ENCODE measurements at places on chromosomes 5 and 9. TPM values are rescaled to one million over a fixed set of nuclear protein-coding genes. Genes with fewer than 3 reads are reported as not detected.

- H3K27ac ChIP-seq: no peak overlapping the region
- H3K4me1 ChIP-seq: no peaks in the 10 kb centered on the region
- H3K36me3 ChIP-seq: no peaks in the 10 kb centered on the region
- H3K27me3 ChIP-seq: no peaks in the 10 kb centered on the region
- no peak overlapping the region for H3K4me3 ChIP-seq
These were observed 4.1 kb upstream of the TCF7 start for GRCh38 chr5:134110382-134110781.

DNA sequence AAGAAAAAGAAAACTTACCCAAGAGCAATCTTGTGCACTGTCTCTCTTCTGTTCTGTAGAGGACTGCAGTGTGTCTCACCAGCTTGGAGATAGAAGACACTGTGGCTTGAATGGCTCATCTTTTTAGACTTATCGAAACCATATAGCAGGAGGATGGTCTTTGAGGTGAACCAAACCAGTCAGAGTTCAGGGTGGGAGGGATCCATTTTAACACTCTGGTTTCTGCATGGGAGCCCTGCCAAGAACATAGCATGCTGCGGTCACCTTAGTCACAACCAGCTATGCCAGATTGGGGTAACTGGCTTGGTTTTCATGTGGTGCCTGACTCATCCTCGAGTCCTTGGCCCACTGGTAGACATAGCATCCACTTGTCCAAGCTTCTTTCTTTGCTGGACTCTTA, 135.1 kb downstream of the PAPPA start:
- peaks cover 12% of the 10 kb centered on the region for H3K4me1 ChIP-seq
- no peak overlapping the region for H3K4me3 ChIP-seq
- DNase-seq: no peak
- no peak overlapping the region for H3K27ac ChIP-seq
- H3K27me3 ChIP-seq: peaks cover 74% of the 10 kb centered on the region

DNA sequence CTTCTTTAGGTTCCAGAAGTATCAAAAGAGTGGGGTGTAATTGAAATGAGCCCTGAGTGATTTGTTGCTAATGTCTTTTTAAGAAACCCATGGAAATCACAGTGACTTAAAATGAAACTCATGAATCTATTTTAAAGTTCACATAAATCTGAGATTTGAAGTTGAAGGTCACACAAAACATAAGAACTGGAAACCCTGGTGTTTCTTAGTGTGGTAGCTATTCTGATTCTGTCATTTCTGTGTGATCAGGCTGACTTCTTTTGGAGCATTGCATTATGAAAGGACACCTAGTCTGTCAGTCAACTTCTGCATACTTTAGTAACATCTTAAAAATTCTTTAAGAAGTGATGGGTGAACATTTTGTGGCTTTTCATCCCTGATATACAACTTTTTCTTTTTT, 448.8 kb downstream of the TLE4 start:
- H3K4me1 ChIP-seq: no peaks in the 10 kb centered on the region
- no peak for DNase-seq
- H3K27me3 ChIP-seq: no peaks in the 10 kb centered on the region
- no peak overlapping the region for H3K27ac ChIP-seq
- no peaks in the 10 kb centered on the region for H3K36me3 ChIP-seq
- H3K4me3 ChIP-seq: no peak overlapping the region

DNA sequence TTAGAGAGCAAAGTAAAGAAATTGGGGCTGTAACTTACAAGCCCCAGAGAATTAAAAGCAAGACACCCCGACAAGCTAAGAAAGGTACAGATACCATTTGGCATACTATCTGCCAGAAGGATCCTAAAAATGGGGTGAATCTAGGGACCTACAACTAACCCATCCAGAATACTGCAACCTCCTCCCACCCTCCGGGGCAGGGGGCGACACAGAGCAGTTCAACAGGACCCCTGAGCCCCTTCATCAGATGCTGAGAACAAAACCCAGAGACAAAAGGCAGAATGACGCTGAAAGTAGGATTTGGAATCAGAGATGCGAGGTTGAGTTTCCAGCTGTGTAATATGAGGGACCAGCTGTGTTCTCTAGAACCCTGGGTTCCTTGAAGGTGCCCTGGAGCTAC, 71.2 kb downstream of the EPB41L4B start:
- DNase-seq: peak; percentile 81
- H3K36me3 ChIP-seq: no peaks in the 10 kb centered on the region
- no peak overlapping the region for H3K4me3 ChIP-seq
- H3K27ac ChIP-seq: no peak overlapping the region
- no peaks in the 10 kb centered on the region for H3K27me3 ChIP-seq

- no peak overlapping the region for H3K27ac ChIP-seq
- no peak for DNase-seq
- H3K4me3 ChIP-seq: no peak overlapping the region
- no peaks in the 10 kb centered on the region for H3K4me1 ChIP-seq
- H3K27me3 ChIP-seq: no peaks in the 10 kb centered on the region
- no peaks in the 10 kb centered on the region for H3K36me3 ChIP-seq
These were observed 220.6 kb downstream of the CTNND2 start for GRCh38 chr5:11683666-11684065.

- H3K4me3 ChIP-seq: no peak overlapping the region
- no peaks in the 10 kb centered on the region for H3K4me1 ChIP-seq
- peaks cover 5% of the 10 kb centered on the region for H3K27me3 ChIP-seq
These were observed 8.4 kb upstream of the RANBP3L start for GRCh38 chr5:36310138-36310537.

DNA sequence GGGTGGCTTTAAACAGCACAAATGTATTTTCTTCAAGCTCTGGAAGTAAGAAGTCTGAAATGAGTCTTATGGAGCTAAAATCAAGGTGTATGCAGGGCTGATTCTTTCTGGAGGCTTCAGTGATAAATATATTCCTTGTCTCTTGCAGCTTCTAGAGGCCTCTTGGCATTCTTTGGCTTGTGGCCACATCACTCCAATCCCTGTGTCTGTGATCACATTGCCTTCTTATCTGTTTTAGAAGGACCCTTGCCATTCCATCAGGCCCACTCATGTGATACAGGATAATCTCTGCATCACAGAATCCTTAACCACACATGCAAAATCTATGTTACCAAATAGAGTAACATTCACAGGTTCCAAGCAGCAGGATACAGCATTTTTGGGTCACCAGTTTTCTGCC, 917.8 kb upstream of the C9orf72 start:
- H3K4me3 ChIP-seq: no peak overlapping the region
- no peak overlapping the region for H3K27ac ChIP-seq
- no peaks in the 10 kb centered on the region for H3K27me3 ChIP-seq
- no peaks in the 10 kb centered on the region for H3K4me1 ChIP-seq

- no peaks in the 10 kb centered on the region for H3K36me3 ChIP-seq
- H3K4me1 ChIP-seq: no peaks in the 10 kb centered on the region
- no peak for DNase-seq
- H3K4me3 ChIP-seq: no peak overlapping the region
- H3K27me3 ChIP-seq: no peaks in the 10 kb centered on the region
These were observed 472.3 kb downstream of the HINT1 start for GRCh38 chr5:130692770-130693169.

- no peak overlapping the region for H3K27ac ChIP-seq
- H3K4me1 ChIP-seq: no peaks in the 10 kb centered on the region
- no peaks in the 10 kb centered on the region for H3K27me3 ChIP-seq
- no peak for DNase-seq
- H3K4me3 ChIP-seq: no peak overlapping the region
These were observed 54.8 kb downstream of the HINT1 start for GRCh38 chr5:131110256-131110594.

The TLE4 gene
- 19.9 TPM for total RNA-seq

The GPR151 gene
- 13.5 TPM for total RNA-seq

The SNX24 gene
- total RNA-seq: 56.2 TPM

The SLC6A3 gene
- 0.08 TPM for total RNA-seq
